ENCODE measurements at places on chromosomes 3 and 15. TPM values are rescaled to one million over a fixed set of nuclear protein-coding genes. Genes with fewer than 3 reads are reported as not detected.

GRCh38 chr15:101024706-101025500 is 105.7 kb downstream of the LRRK1 start:
- peak overlapping the region; percentile 36 for H3K27ac ChIP-seq
- peaks cover 6% of the 10 kb centered on the region for H3K4me1 ChIP-seq
- peaks cover 7% of the 10 kb centered on the region for H3K36me3 ChIP-seq
- H3K27me3 ChIP-seq, result no peaks in the 10 kb centered on the region

DNA sequence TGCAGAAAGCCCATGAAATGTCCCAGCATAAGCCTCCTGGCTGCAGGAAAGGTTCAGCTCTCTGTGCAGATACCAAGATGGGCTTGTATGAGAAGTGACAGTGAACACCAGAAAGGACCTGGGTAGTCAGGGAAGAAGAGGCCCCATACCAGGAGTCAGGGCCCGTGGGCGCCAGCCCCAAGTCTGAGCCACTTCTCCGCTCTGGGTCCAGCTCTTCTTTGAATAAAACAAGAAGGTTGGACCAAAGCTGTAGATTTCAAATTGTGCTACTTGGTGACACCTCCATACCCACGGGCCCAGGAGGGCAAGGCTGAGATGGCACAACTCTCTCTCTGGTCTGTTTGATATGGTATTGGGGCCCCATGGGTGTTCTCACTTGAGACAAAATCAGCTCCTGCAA is 261.5 kb downstream of the UACA start:
- peaks cover 28% of the 10 kb centered on the region for H3K4me1 ChIP-seq
- H3K36me3 ChIP-seq, result no peaks in the 10 kb centered on the region
- DNase-seq, result no peak
- H3K27me3 ChIP-seq, result no peaks in the 10 kb centered on the region
- H3K4me3 ChIP-seq, result no peak overlapping the region
- no peak overlapping the region for H3K27ac ChIP-seq

- H3K27me3 ChIP-seq, result no peaks in the 10 kb centered on the region
- H3K4me3 ChIP-seq, result no peak overlapping the region
- H3K4me1 ChIP-seq, result peaks cover 6% of the 10 kb centered on the region
- H3K27ac ChIP-seq, result no peak overlapping the region
Measured at GRCh38 chr3:181458857-181459256, 252.9 kb upstream of the SOX2 start.

DNA sequence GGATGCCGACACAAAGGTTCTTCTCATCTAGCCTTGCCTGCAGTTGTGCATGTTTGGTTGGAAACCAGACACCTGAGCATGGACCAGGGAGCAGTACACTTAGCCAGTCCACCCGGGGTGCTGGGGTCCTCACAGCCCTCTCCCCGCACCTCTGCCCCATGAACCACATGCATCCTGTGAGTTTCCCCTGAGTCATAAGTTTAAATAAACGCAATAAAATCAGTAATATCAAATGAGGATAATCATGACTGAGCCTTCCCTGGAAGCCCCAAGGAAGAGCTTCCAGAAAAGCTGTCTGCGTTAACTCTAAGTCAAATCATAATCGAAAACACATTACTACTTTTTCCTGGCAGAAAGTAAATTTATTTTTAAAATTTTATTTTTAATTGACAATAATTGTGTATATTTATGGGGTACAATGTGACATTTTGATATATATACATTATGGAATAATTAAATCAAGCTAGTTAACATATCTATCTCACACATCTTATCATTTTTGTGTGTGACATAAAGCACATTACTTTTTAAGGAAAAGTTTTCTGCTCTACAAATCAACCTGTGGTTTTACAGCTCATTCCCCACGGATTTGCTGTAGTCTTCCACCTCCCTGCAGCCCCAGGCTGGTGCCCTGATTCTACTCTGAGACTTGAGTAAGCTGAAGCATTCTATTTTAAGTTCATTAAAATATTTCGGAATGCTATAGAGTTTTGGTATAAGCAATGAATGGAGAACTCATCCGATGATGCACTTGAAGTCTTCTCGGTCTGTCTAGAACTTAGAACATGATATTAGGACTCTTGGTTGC is 166.0 kb upstream of the EIF1B start:
- H3K27me3 ChIP-seq, result no peaks in the 10 kb centered on the region
- no peaks in the 10 kb centered on the region for H3K4me1 ChIP-seq
- no peak overlapping the region for H3K27ac ChIP-seq
- no peaks in the 10 kb centered on the region for H3K36me3 ChIP-seq
- no peak overlapping the region for H3K4me3 ChIP-seq
- DNase-seq, result no peak

HTR3E gene
- total RNA-seq, result not detected

NIT2 gene
- total RNA-seq, result 37.0 TPM

SLC9C1 gene
- not detected for total RNA-seq

MRAS gene
- total RNA-seq, result 5.2 TPM

GRCh38 chr15:66864086-66864830 is 162.2 kb downstream of the SMAD6 start:
- DNase-seq, result no peak
- H3K4me3 ChIP-seq, result no peak overlapping the region
- no peak overlapping the region for H3K27ac ChIP-seq
- no peaks in the 10 kb centered on the region for H3K36me3 ChIP-seq
- peaks cover 20% of the 10 kb centered on the region for H3K4me1 ChIP-seq

- no peak overlapping the region for H3K27ac ChIP-seq
- no peak overlapping the region for H3K4me3 ChIP-seq
- peaks cover 14% of the 10 kb centered on the region for H3K36me3 ChIP-seq
- no peaks in the 10 kb centered on the region for H3K27me3 ChIP-seq
- peaks cover 26% of the 10 kb centered on the region for H3K4me1 ChIP-seq
Measured at GRCh38 chr3:190088890-190089289, 31.8 kb downstream of the P3H2 start.

RHCG gene
- not detected for total RNA-seq

Data from MCF 10A (cell line).